ENCODE measurements at places on chromosomes 1 and 21.

DNA sequence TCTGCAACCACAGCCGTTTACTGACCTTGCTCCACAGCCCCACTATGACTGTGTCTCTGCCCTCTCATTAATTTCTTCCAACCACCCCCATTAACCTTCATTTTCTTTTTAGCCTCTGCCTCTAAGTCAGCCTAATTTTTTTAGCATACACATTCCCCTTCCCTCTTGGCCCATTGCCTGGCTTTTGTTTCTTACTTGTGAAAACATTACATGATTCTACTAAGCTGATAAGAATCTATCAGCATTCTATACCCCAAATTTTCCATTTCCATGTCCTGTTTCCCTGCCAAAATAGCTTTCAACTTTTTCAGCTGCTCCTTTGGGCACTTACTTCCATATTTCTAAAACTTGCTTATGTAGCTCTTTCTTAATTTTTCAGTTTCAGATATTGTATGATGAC lies 79.8 kb downstream of the PCP4 start:
- no peak for DNase-seq

DNA sequence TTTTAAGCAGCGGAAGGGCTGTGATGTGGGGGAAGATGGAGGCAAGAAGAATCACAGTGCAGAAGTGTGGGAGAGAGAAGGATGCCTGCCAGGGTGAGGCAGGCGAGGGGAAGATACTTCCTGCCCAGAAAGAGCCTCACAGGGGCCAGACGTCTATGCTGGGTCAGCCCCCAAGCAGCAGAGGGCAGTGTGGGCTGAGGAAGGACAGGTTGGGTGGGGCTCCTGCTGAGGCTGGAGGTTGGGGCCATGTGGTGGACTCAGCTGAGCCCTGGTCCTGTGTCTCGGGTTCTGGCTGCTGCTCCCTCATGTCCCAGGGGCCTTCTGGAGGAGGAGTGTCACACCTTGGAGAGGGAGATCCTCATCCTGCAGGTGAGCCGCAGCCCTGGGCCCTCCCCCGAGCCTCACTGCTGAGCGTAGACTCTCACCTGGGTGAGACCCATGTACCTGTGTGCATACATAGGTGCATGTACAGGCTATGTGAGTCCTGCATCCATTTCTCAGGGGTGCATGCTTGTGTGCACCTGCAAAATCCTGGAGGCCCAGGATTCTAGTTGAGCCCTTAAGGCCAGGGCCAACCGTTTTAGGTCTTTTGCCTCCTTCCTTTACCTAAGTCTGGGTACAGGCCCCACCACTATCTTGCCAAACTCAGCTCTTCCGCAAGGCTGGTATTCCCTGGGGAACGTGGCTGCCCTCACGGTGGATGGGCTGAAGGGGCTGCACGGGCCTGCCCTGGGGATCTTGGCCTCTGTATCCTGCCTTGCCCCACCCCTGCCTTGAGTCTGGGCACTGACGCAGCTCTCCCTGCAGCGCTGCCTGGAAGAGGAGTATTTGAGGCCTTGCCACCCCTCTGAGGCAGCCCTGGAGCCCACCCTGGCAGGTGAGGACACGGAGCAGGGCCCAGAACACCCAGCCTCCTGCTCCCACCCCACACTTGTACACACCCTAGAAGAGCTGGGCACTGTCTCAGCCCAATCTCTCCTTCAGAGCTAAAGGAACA lies 3.7 kb downstream of the CCDC24 start:
- no peak for DNase-seq

DNA sequence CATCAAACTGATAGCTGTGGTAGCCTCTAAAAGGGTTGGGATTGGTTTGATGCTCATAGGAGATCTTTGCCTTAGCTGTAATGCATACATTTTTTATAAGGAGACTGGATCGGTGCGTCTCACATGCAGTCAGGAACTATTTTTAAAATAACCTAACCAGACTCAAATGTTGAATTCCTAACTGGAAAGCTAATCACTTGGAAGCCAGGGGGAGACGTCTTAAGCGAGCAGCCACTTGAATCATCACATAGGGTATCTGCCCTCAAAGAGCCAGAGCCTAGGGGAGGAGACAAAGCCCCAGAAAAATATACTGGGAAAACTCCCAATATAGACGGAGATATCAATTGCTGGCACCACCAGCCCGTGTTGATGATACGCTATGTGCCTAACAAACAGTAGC lies 61.7 kb upstream of the PUM1 start:
- DNase-seq: no peak

- peak; percentile 32 for DNase-seq
These were observed 572 bp downstream of the ATP1B1 start for GRCh38 chr1:169106921-169107602.

- DNase-seq: no peak
These were observed 87.8 kb downstream of the SLC16A1 start for GRCh38 chr1:112868191-112868590.

GRCh38 chr1:218667781-218668516 lies 322.8 kb downstream of the TGFB2 start:
- DNase-seq: no peak

DNA sequence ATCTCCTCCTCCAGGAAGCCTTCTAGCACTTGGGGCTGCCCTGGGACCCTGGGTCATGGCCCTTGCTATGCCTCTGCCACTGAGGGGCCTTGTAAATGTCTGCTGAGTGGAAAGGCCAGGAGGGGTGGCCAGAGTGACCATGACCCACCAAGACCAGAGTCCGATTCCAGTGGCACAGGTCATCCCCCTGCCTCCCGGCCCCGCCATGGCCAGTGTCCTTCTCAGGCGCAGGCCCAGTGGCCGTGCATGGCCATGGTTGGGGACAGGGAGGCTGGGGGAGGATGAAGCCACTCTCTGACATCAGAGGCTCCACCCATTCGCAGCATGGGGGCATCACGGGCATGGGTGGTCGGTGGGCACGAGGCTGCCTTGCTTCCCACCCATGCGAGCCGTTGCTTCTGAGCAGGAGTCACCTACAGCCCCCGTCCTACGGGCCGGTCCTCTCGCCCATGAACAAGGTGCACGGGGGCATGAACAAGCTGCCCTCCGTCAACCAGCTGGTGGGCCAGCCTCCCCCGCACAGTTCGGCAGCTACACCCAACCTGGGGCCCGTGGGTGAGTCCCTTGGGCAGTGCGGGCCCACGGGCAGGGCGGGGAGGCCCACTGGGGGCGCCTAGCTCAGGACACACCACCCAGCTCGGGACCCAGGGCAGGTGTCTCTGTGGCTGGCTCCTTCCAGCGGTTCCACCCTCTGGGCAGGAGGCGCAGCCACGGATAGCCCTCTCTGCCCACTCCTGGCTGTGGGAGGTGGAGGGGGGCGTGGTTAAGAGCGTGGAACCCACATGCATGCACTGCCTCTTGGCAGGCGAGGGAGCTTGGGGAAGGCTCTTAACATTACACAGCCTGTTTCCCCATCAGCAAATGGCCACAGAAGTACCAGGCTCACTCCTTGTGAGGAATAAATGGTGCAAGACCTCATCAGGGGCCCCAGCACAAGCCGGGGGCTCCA lies 22.4 kb upstream of the CCDC27 start:
- DNase-seq: no peak

DNA sequence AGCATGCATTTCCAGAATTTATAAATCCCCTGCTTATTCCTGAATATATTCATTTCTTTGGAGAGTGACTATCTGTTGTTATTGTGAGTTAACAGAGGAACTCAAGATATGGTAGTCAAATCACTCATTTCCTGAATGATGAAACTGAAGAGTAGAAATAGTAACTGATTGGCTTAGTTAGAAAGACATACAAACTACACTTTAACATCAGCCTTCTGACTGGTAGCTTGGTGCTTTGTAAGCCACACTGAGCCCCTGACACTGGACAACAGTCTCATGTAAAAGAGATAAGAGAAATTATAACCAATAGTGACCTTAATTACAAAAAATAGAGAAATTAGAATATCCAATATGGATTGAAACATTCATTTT lies 4.8 kb downstream of the GBP7 start:
- DNase-seq: no peak

DNA sequence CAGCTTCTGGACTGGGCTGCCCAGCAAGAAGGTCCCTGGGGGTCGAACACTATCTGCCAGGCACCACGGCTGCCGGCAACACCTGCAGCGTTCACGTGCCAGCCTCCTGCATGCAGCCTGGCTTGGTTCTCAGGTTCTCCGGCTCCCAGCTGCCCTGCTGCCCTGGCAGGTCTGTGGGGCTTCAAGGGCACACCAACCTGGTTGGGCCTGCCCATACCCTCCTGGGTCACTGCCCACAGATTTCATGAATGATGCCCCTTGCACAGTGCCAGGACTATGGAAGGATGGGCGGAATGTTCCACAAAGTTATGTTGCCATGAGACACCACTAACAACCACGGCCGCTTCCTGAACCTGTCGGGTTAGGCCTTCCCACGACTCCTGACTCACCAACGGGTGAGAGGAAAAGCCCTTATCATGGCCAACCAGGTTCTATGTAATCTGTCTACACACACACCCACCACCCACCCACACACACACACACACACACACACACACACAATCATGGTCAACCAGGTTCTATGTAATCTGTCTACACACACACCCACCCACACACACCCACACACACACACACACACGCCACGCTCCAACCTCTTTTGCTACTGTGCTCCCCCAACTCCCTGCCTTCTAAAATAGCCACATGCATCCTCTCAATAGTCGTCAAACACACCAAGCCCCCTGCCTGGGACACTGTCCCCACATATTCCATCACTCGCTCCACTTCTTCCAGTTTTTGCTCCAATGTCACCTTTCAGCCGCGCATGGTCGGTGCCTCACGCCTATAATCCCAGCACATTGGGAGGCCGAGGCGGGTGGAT lies 32.2 kb downstream of the HSPG2 start:
- DNase-seq: no peak

DNA sequence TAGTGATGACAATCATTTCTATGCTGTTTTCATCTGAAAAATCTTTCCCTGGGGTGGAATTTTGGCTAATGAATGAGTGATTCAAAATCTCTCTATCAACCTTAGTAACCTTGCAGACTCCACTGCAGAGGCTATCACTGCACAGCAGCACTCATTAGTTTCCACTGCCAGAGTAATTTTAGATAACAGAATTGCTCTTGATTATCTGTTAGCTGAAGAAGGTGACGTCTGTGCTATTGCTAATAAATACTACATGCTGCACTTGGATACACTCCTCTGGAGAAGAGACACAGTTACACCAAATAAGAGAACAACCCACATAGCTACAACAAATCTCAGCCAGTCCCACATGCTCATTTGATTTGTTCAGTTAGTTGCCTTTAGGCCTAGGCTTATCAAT lies 1348.4 kb downstream of the NCAM2 start:
- no peak for DNase-seq

GRCh38 chr1:87495870-87496269 lies 167.2 kb downstream of the LMO4 start:
- DNase-seq: no peak

GRCh38 chr1:21893046-21893805 lies 43.9 kb downstream of the HSPG2 start:
- DNase-seq: no peak

GRCh38 chr1:171434717-171435346 lies 50.5 kb upstream of the PRRC2C start:
- peak; percentile 42 for DNase-seq

DNA sequence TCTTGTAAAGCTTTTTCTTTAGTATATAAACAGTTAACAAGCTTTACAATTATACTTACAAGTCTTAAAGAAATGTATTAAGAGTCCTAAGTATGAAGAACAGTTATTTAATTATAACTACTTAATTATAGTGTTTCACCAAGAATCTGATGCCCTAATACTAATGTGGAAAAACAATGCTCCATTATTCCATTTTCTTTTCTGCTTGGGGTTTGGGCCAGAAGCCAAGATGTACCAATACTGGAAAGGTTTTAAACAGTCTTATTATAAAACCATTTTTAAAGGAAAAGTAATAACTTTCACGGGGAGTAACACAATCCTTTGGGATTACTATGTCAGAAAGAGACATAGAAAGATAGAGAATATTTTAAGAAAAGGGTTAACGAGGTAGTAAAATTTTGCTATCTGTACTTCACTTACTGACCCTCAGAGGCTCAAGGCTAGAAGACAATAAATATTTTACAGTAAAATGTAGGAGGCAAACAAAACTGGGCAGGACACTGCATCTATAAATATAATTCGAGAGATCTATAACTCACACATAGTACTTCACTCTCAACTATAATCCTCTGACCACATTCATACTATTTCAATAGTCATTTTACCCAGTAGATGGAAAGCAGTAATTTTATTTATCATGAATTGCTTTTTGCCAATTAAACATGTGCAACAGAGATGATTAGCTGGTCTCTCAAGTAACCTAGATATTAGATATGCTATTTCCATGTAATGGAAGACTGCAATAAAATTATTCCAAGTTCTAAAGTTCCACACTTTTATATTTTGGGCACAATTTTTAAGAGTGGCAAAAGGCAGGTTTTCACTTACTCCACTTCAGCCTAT lies 63.9 kb downstream of the LTN1 start:
- DNase-seq: no peak
